Bronchial smooth muscle cell (primary cell): ENCODE measurements at places on chromosomes 5 and 9. TPM values are rescaled to one million over a fixed set of nuclear protein-coding genes. Genes with fewer than 3 reads are reported as not detected.

The MRPL41 gene
- total RNA-seq, result 32.7 and 62.6 TPM in 2 replicates

The PCDHA1 gene
- total RNA-seq, result under 0.01 TPM in 2 replicates

The ADAMTSL2 gene
- under 0.01 TPM in 1 of 2 replicates, not detected in the other for total RNA-seq

The PCDHGC3 gene
- 55.5 and 158 TPM in 2 replicates for total RNA-seq

The UGT3A1 gene
- not detected in 2 replicates for total RNA-seq

The PITX1 gene
- 0.47 and 4.1 TPM in 2 replicates for total RNA-seq

The FLT4 gene
- 0.09 and 0.16 TPM in 2 replicates for total RNA-seq

The PCDHB10 gene
- 0.47 and 1.4 TPM in 2 replicates for total RNA-seq

The SPATA31C1 gene
- total RNA-seq, result not detected in 2 replicates

The UBE2QL1 gene
- under 0.01 TPM in 1 of 2 replicates, not detected in the other for total RNA-seq

The C5 gene
- 3.9 and 5.7 TPM in 2 replicates for total RNA-seq

The FOXD4L6 gene
- under 0.01 TPM in 1 of 2 replicates, not detected in the other for total RNA-seq

The BARHL1 gene
- not detected in 2 replicates for total RNA-seq

The MPDZ gene
- total RNA-seq, result 11.2 and 39.6 TPM in 2 replicates

The BAAT gene
- 0.16 TPM in 1 of 2 replicates, not detected in the other for total RNA-seq

The SGTB gene
- total RNA-seq, result 4.6 and 6.5 TPM in 2 replicates

The ADAMTS13 gene
- 2.5 and 3.3 TPM in 2 replicates for total RNA-seq

The HTR1A gene
- not detected in 2 replicates for total RNA-seq

The MARVELD2 gene
- total RNA-seq, result 0.16 and 0.26 TPM in 2 replicates

The ZNF169 gene
- 1.5 and 2.7 TPM in 2 replicates for total RNA-seq

The GFM2 gene
- total RNA-seq, result 26.4 and 27.4 TPM in 2 replicates
